ENCODE measurements at places on chromosomes 6 and 20.

- DNase-seq, result no peak
These were observed 21.5 kb downstream of the RIMS4 start for GRCh38 chr20:44788706-44789456.

- DNase-seq, result no peak
These were observed 31.8 kb downstream of the SUN5 start for GRCh38 chr20:32972181-32973076.

DNA sequence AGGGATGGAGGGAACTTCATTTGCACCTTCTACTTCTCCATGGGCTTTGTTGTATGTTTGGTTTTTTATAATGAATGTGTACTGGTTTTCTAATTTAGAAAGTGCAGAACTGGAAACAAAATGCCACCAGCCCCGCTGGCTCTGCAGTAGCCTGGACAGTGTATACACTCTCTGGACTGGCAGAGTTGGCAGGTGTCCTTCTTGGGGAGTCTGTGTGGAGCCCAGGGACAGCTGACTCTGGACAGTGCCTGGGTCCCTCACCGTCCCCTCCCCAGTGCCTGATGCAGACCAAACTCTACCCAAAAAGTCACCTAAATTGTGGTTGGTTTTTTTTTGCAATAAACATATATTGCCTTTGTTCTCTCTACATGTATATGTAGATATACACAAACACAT, 91.0 kb downstream of the SLC2A10 start:
- DNase-seq, result no peak

DNA sequence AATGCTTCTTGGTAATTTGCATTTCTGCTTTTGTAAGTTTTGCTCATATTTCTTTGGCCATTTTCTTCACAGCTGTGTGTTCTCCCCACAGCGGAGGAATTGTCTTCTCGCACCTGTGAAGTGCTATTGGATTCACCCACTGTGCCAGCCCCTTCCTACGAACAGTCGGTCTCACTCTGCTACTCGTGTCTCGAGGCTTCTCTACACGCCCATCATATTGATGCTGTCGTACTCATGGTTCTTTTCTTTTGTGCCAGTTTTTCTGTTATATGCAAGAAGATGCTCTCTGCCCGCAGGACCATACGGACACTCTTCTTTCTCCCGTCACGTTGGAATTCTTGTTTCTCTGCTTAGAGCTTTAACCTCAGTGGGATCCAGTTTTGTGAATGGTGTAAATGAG, 200.3 kb downstream of the DLL1 start:
- DNase-seq, result no peak

DNA sequence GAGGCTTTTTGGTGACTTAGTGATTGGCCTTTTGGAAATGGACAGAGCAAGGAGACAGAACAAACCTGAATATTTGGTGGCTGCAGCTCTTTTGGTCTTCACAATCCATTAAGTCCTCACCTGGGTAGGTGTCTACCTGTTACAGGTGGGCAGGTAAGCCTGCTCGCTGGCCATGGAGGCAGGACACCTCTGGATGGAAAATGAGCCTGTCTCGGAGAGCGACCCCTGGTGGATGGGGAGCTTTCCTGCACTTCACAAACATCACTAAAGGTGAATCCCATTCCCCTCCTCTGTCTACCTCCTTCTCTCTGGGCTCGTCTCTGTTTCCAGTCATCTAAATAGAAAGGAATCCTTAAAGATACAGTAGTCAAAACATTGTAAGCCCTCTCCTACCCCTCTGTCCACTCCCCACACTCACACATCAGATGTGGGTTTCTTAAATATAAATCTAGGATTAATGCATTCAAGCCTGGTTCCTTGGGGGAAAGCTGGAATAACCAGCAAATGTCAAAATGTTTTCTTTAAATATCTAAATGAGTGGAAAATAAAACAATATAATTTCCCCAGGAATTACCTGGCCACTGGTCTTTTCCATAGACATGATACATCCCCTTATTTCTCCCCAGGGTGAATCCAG, 304.9 kb downstream of the CDH26 start:
- peak; percentile 43 for DNase-seq

DNA sequence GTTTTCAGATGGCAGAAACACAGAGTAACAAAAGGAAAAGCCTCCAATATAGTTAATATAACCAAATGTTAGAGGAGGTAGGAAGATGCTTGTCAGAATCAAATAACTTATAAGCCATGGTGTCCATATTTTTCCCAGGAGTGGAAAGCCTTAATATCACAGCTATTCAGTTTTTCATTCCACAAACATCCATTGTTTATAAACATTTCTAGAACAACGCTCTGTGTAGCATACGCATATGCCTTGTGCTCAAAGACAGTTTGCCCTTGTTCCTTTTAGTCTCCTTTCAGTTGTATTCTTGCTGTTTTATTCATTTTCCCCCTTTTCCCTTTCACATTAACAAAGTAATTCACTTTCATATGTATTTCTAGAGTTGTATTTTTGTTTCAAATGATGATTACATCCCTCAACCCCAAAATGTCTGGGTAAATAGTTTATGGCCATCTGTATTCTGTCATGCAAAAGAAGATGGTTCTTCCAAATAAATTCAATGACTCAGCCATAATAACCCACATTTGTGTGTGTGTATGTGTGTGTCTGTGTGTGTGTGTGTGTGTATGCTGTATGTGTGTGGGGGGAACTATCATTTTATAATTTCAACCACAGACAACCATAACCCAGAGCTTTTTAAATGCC, 455.7 kb upstream of the SOX4 start:
- DNase-seq, result no peak

GRCh38 chr6:84804720-84805119, 40.3 kb upstream of the TBX18 start:
- DNase-seq, result peak; percentile 39

- no peak for DNase-seq
These were observed 81.0 kb downstream of the RIN2 start for GRCh38 chr20:19839053-19839452.

GRCh38 chr6:884570-884969, 191.6 kb upstream of the EXOC2 start:
- no peak for DNase-seq

DNA sequence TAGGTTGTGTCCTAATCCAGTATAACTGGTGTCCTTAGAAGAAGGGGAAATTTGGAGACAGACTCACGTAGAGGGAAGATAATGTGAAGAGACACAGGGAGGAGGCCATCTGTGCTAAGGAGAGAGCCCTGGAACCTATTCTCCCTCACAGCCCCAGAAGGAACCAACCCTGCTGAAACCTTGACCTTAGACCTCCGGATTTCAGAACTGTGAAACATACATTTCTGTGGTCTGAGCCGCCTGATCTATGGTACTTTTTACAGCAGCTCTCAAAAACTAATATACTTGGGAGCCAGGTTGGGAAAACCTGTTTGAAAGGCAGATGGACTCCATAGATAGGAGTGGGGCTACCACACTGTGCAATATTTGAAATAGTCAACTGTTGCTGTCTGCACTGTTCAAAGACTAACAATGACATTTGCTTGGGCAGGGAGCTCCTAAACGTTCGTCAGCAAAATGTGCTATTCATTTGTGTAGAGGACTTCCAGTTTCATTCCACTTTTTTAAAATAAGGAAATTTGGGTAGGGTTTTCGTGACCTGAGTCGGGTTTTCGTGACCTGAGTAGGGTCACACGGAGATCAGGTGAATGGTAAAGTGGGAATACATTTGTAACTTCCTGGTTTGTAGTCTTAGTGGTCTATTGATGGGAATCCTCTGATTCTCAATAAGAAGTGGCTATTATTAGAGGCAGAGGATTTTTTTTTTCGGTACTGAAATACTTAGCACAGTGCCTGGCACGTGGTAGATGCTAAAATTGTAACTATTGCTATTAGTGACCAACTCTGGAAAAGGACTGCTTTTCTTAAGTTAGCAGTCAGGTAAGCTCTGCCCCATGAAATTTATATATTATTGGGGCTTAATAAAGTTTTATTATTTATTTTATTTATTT, 11.4 kb downstream of the TAGAP start:
- DNase-seq, result no peak

DNA sequence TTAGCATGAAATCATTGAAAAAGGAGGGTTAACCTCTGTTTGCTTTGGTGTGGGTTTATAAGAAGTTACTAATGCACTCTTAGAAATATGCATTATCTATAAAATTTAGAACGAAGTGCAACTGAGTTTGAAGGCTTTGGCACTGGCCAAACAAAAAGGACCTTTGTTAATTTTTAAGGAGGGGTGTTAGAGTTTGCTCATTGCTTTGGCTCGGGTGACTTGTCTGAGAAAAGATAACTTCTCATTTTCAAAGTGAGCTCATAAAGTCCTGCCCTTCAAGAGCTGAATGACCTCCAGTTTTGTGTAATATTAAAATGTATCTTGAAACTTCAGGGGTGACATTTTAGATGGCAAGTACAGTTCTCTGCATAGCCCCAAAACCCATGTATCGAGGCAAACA, 25.9 kb downstream of the NEDD9 start:
- DNase-seq, result peak; percentile 68

Measured in kidney tubule cell (primary cell).